ENCODE measurements at places on chromosomes 1 and 21. TPM values are rescaled to one million over a fixed set of nuclear protein-coding genes. Genes with fewer than 3 reads are reported as not detected.
A peak's percentile ranks its signal among the peaks of the same experiment; 100 is the strongest.

DNA sequence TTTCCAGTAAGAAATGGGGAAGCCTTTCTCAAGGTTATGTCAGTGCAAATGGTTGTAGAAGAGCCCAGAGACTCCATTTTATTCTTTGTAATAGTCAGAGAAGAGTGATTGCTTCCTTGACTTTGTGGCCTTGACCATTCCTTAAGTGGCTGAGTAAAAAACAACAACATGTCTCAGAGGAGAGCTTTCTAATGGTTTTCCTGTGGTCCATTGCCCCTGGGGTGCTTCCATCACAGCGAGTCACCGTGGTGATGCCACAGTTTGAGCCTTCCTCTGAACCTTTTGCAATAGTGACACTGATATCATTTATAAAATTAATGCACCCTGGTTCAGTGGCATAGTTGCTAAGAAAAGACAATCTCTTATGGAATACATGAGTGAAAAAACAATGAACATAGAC, 38.6 kb downstream of the PAPPA2 start:
- no peaks in the 10 kb centered on the region for H3K36me3 ChIP-seq
- H3K4me1 ChIP-seq, result no peaks in the 10 kb centered on the region
- no peak overlapping the region for H3K4me3 ChIP-seq
- no peaks in the 10 kb centered on the region for H3K27me3 ChIP-seq

Gene P3H1
- total RNA-seq, result 44.5 TPM

- H3K4me3 ChIP-seq, result no peak overlapping the region
- H3K27me3 ChIP-seq, result no peaks in the 10 kb centered on the region
- H3K4me1 ChIP-seq, result peaks cover 15% of the 10 kb centered on the region
- no peak overlapping the region for H3K27ac ChIP-seq
Measured at GRCh38 chr1:13769212-13769611, 69.2 kb downstream of the PRDM2 start.

DNA sequence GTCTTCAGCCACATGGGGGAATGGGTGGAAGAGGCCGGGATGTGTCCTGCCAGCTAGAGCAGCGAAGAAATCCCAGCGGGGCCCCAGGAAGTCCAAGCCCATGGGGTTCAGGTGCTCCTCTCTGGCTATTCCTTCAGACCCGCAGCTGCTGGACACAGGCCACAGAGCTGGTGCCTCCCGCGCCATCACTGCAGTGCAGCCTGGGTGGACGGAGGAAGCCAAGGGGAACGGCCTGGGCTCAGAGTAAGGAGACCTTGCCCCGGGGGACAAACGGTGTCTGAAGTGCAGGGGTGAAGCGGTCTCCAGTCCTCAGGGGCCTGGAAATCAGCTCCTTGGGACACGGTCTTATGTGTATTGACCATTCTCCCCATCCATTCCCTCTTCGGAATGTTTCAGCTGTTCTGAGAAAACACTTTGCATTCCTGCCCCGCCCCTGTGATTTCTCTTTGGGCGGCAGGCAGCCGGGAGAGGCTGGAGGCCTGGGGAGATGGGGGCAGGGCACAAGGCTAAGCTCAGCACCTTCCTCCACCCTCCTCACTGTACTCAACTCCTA, 18.4 kb downstream of the MTHFR start:
- peak overlapping the region; percentile 94 for H3K27ac ChIP-seq
- H3K36me3 ChIP-seq, result peaks cover 2% of the 10 kb centered on the region
- DNase-seq, result peak; percentile 70
- no peaks in the 10 kb centered on the region for H3K27me3 ChIP-seq
- H3K4me3 ChIP-seq, result no peak overlapping the region

Gene ANGPTL7
- 4.6 TPM for total RNA-seq

GRCh38 chr1:179156026-179156425, 73.5 kb downstream of the ABL2 start:
- H3K4me1 ChIP-seq, result no peaks in the 10 kb centered on the region
- no peaks in the 10 kb centered on the region for H3K36me3 ChIP-seq
- no peak overlapping the region for H3K27ac ChIP-seq
- no peak for DNase-seq

DNA sequence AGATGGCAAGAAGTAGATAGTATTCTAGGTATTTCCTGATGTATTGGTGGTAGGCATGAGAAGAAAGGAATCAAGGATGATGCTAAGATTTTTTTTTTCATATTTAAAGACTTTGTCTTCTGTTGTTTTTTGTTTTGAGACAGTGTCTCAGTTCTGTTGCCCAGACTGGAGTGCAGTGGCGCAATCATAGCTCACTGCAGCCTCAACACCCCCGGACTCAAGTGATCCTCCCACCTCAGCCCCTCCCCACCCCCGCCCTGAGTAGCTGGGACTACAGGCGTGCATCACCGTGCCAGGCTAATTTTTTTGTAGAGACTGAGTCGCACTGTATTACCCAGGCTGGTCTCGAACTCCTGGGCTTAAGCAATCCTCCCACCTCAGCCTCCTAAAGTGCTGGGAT, 2.8 kb upstream of the CAPZB start:
- H3K27ac ChIP-seq, result no peak overlapping the region
- no peak overlapping the region for H3K4me3 ChIP-seq
- peaks cover 7% of the 10 kb centered on the region for H3K36me3 ChIP-seq
- no peaks in the 10 kb centered on the region for H3K27me3 ChIP-seq

DNA sequence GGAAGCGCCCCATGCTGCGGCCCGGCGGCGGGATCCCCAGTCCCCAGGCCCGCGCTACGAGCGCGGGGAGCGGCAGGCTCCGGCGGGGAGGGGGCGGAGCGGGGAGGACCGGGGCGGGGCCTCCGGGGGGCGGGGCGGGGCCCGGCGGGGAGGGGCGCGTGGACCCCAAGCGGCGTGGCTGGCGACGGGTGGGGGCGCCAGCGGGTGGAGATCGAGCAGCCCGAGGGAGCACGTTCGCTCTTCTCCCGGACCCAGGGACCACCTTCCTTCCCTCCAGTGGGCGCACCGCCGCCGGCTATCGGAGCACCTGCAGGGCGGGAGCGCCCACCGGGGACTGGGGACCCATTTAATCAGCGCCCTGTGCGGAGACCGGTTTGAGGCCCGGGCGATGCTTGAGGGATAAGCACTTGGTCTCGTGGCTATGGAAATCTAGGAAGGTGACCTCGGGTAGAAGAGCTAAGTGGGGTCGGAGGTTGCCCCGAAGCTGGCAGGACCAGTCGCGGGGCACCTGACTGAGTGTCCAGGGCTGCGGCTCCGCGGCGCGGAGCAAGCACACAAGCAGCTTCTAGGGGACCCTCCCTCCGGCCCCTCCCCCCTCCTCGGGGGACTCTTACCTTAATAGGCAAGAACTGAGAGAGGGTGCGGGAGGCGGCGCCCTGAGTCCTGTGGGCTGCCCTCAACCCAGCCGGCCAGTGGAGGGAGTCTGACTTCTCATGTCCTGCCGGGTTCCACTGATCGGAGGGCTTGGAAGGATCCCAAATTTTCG, at the start of gene TSPAN2:
TSPAN2 (minus strand) TSS at position 84 of the 766 bp plus-strand sequence; CDS start at position 13, 71 bp downstream.
- peak within 1 kb of the TSS; percentile 88 for H3K27ac ChIP-seq
- peak within 1 kb of the TSS; percentile 81 for H3K4me3 ChIP-seq

GRCh38 chr1:75733661-75734060, 9.2 kb downstream of the ACADM start:
- no peak overlapping the region for H3K4me3 ChIP-seq
- H3K36me3 ChIP-seq, result peaks cover 21% of the 10 kb centered on the region
- no peaks in the 10 kb centered on the region for H3K27me3 ChIP-seq
- H3K27ac ChIP-seq, result no peak overlapping the region

Gene CHIA
- 1.1 TPM for total RNA-seq

Gene CRB1
- total RNA-seq, result 0.11 TPM

Gene ETNK2
- 6.5 TPM for total RNA-seq

Gene SPSB1
- total RNA-seq, result 21.0 TPM

GRCh38 chr1:221722254-221723017, 19.5 kb downstream of the DUSP10 start:
- no peak overlapping the region for H3K27ac ChIP-seq
- no peaks in the 10 kb centered on the region for H3K27me3 ChIP-seq
- H3K36me3 ChIP-seq, result no peaks in the 10 kb centered on the region
- H3K4me3 ChIP-seq, result no peak overlapping the region
- peaks cover 30% of the 10 kb centered on the region for H3K4me1 ChIP-seq

- no peak overlapping the region for H3K27ac ChIP-seq
- H3K4me1 ChIP-seq, result no peaks in the 10 kb centered on the region
- DNase-seq, result no peak
- no peak overlapping the region for H3K4me3 ChIP-seq
- H3K36me3 ChIP-seq, result no peaks in the 10 kb centered on the region
Measured at GRCh38 chr1:171816300-171816901, 24.9 kb upstream of the DNM3 start.

- no peaks in the 10 kb centered on the region for H3K36me3 ChIP-seq
- no peak for DNase-seq
- no peak overlapping the region for H3K4me3 ChIP-seq
Measured at GRCh38 chr1:9549955-9550546, 10.8 kb downstream of the SLC25A33 start.

- H3K27me3 ChIP-seq, result no peaks in the 10 kb centered on the region
- DNase-seq, result no peak
- H3K4me3 ChIP-seq, result no peak overlapping the region
Measured at GRCh38 chr1:27388337-27389005, 4.0 kb upstream of the GPR3 start.

DNA sequence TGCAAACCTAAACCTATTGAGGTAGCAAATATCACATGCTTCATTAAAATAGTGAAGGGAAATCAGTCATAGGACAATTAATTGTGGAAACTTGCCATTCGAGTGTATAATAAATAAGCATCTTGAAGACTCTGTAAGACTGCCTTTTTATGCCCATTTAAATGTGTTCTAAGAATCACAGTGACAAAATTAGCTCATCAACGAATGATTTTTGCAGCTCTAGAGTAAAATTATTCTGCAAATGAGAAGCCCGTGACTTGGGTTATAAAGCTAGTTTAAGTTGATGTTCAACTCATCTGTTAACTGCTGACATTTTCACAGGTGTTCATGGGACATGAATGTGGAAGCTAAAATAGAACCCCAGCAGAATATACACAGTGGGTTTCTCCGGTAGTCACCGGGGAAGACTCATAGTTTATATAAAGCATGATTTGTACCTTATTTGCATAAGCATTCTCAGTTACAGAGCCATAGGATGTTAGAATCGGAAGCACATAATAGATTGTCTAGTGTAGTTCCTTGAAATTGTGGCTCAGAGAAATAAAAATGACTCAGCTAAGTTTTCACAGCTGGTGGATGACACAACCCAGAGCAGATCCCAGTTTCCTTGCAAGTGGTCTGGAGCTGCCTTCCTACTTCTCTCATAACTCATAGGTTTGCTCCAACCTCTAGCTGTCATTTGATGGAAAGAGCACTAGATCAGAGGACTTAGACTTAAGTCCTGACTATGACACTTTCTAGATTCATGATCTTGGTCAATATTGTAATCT, 107.3 kb downstream of the UCHL5 start:
- H3K27me3 ChIP-seq, result no peaks in the 10 kb centered on the region
- DNase-seq, result no peak
- H3K4me3 ChIP-seq, result no peak overlapping the region
- no peak overlapping the region for H3K27ac ChIP-seq
- no peaks in the 10 kb centered on the region for H3K4me1 ChIP-seq

- no peak overlapping the region for H3K4me3 ChIP-seq
- DNase-seq, result peak; percentile 42
- H3K4me1 ChIP-seq, result no peaks in the 10 kb centered on the region
- H3K27me3 ChIP-seq, result no peaks in the 10 kb centered on the region
Measured at GRCh38 chr1:236870721-236871120, 75.6 kb downstream of the MTR start.

DNA sequence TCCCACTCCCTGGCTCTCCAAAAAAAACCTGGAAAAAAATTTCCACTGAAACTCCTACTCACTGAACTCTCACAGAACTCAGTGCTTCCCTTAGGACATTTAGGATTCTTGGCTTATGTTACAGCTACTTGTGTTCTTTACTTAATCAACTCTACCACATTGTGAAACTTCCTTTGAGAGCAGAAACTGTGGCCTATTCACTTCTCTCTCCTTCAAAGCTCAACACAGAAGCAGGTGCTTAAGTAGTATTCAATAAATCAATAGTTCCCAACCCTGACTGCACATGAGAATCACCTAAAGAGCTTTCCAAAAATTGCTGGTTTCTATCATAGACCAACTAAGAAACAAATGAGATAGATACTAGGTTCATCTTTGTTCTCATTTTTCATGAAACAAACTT, 67.9 kb upstream of the DMRTA2 start:
- no peaks in the 10 kb centered on the region for H3K27me3 ChIP-seq
- no peaks in the 10 kb centered on the region for H3K36me3 ChIP-seq
- no peak overlapping the region for H3K27ac ChIP-seq
- H3K4me3 ChIP-seq, result no peak overlapping the region

GRCh38 chr1:12167493-12168429, 970 bp downstream of the TNFRSF1B start:
- H3K27ac ChIP-seq, result peak overlapping the region; percentile 91
- H3K4me3 ChIP-seq, result peak overlapping the region; percentile 95
- DNase-seq, result no peak
- H3K4me1 ChIP-seq, result peaks cover 55% of the 10 kb centered on the region
- no peaks in the 10 kb centered on the region for H3K36me3 ChIP-seq

GRCh38 chr1:205812271-205812877, 624 bp downstream of the SLC41A1 start:
- peak overlapping the region; percentile 92 for H3K27ac ChIP-seq
- peaks cover 34% of the 10 kb centered on the region for H3K4me1 ChIP-seq
- H3K36me3 ChIP-seq, result no peaks in the 10 kb centered on the region
- peak overlapping the region; percentile 88 for H3K4me3 ChIP-seq
- no peaks in the 10 kb centered on the region for H3K27me3 ChIP-seq
- DNase-seq, result no peak

DNA sequence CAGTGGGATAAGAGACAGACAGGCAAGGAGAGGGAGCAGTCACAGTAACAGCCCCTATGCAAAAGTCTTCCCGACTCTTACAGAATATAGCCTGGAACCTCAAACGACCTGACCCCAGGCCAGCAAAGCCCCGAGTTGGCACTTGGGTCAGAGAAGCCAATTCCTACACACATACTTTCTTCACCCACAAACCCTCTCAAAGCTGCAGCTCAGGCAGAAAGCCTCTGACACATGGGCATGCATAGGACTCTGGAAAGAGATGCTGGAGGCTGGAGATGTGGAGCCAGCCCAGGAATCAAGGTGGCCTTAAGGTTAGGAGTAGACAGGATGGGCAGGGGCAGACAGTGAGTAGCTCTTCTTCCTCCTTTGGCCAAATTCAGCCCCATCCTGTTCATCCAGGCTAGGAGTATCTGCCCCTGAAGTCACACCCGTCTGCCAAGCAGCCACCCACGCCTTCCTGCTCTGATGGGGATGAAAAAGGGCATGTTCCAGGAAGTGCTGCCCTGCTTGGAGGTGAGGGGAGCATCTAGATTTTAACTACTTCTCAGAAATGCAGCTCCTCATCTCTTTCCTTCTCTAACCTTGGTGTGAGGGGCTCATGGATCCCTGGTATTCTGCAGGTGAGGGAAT, 7.8 kb downstream of the SLC41A1 start:
- peaks cover 23% of the 10 kb centered on the region for H3K4me1 ChIP-seq
- H3K27ac ChIP-seq, result no peak overlapping the region
- DNase-seq, result no peak
- H3K27me3 ChIP-seq, result no peaks in the 10 kb centered on the region
- H3K4me3 ChIP-seq, result no peak overlapping the region

- H3K4me3 ChIP-seq, result no peak overlapping the region
- no peaks in the 10 kb centered on the region for H3K27me3 ChIP-seq
- H3K36me3 ChIP-seq, result peaks cover 5% of the 10 kb centered on the region
Measured at GRCh38 chr1:112444269-112444668, 48.3 kb downstream of the CTTNBP2NL start.

Gene FCRL6
- total RNA-seq, result 1.8 TPM

- peaks cover under 1% of the 10 kb centered on the region for H3K4me1 ChIP-seq
- H3K27me3 ChIP-seq, result peaks cover 10% of the 10 kb centered on the region
- H3K36me3 ChIP-seq, result no peaks in the 10 kb centered on the region
Measured at GRCh38 chr1:6143395-6143794, 36.7 kb downstream of the CHD5 start.

GRCh38 chr1:53616927-53617326, 122.0 kb downstream of the GLIS1 start:
- DNase-seq, result no peak
- no peak overlapping the region for H3K27ac ChIP-seq
- H3K4me1 ChIP-seq, result no peaks in the 10 kb centered on the region
- H3K4me3 ChIP-seq, result no peak overlapping the region

Gene RNU1-2
- total RNA-seq, result 2,720 TPM
